CD4-positive, alpha-beta T cell treated with Interleukin-15 for 1 hour (primary cell): ENCODE measurements at places on chromosomes 11 and 22.

- no peak for DNase-seq
Observed at GRCh38 chr22:32327066-32327465, 30.6 kb upstream of the RFPL3 start.

- no peak for DNase-seq
Observed at GRCh38 chr22:27499121-27499520, 302.4 kb downstream of the MN1 start.

GRCh38 chr11:3995949-3996554, 98.5 kb upstream of the RRM1 start:
- no peak for DNase-seq

DNA sequence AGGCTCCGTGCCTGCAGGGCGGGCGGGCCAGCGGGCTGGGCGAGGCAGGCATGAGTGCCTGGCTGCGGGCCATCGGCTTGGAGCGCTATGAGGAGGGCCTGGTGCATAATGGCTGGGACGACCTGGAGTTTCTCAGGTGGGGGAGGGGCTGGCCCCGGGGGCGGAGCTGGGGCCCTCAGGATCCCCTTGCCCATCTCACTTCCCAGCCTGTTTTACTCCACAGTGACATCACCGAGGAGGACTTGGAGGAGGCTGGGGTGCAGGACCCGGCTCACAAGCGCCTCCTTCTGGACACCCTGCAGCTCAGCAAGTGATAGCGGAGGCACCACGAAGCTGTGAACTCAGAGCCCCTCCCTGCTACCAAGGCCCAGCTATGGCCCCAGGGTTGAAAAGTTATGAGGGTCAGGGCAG, 5.9 kb downstream of the PHOX2A start:
- peak; percentile 57 for DNase-seq

GRCh38 chr11:36513965-36514364, 3.9 kb upstream of the TRAF6 start:
- no peak for DNase-seq

DNA sequence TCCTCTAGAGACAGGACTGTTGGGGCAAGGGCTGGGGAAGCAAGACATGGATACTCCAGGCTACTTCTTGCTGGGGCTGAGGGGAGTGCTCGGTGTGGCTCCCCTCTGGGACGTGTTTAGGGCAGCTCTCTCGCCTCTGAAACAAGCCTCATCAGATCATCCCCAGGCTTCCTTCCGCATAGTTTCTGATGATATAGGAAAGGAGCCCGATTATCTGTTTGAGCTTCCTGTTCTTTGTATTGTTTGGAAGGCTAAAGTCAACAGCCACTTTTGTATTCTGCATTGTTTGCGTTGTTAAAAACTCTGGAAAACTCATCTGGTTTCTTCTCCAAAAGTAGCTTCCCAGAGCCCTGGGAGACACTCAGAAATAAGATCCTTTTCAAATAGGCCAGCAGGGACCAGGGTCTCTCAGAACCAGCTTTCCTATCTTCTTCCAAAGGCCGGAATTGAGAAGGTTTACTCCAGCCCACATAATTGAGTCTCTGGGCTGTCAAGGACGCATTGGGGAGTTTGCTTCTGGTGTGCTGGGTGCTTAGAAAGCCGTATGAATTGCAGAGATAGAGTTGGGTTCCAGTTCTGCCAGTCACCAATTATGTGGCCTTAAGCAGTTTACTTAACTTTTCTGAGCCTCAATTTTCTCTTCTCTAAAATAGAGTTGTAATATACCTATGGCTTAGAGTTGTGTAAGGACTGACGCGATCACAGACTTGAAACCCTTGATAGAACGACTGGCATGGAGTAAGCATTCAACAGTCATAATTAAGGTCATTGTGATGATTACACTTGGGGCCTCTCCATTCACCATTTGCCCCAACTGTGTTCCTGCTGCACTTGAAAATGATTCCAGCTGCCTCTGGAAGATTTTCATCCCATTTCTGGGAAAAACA, 19.1 kb downstream of the CD44 start:
- DNase-seq, result no peak

- DNase-seq, result no peak
Observed at GRCh38 chr11:130078080-130078479, 8.4 kb downstream of the APLP2 start.

- DNase-seq, result no peak
Observed at GRCh38 chr11:79897896-79898295, 457.1 kb upstream of the TENM4 start.

GRCh38 chr11:18329196-18329870, 7.0 kb downstream of the GTF2H1 start:
- no peak for DNase-seq

DNA sequence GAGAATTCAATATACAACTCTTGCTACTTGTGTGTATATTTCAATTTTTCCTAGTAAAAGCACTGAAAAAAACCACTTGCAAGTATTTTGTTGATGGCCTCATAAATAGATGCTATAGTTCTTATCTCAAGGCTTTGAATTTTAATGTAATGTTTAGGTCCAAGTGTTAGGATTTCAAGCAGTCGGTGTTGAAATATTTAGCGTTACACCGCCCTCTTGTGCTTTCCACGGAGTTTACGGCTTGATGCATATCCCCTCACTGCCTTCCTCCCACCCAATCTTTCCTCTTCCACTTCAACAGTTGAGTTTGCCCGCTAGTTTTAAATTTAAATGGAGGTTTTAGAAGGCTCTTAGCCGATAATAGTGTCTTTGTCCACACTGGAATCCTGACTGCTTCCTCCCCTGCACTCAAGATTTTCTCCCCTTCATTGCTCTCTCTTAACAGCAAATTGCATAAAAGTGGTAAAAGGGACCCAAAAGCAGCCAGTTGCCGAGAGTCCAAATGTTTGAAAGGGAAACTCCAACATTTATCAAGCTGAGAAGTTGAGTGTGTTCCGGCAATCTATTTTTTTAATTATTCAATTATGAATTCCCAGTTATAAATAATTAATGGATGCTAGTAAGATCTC, 25.9 kb upstream of the HTATIP2 start:
- no peak for DNase-seq

- DNase-seq, result peak; percentile 79
Observed at GRCh38 chr22:50247748-50248147, 2.9 kb upstream of the TUBGCP6 start.

- DNase-seq, result no peak
Observed at GRCh38 chr11:6414874-6415328, 4.0 kb downstream of the APBB1 start.

- DNase-seq, result no peak
Observed at GRCh38 chr11:132907651-132908413, 624.5 kb downstream of the OPCML start.

GRCh38 chr11:114068327-114068726, 8.8 kb downstream of the ZBTB16 start:
- no peak for DNase-seq

DNA sequence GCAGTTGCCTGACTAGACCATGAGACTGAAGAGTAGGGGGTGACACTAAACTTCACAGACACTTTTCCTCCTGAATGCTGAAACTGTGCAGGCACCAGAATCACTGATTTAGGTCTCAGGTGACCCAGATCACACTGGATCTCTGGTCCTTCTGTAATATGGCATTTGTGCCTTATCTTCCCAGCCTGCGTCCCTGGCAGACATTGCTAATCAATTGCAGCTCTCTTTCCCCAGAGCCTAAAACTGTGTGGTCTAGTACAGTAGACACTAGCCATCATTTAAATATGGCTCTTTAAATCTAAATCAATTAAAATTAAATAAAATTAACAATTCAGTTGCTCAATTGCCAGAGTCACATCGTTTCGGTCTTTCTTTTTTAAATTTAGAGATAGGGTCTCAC, 17.8 kb upstream of the MYEOV start:
- no peak for DNase-seq

DNA sequence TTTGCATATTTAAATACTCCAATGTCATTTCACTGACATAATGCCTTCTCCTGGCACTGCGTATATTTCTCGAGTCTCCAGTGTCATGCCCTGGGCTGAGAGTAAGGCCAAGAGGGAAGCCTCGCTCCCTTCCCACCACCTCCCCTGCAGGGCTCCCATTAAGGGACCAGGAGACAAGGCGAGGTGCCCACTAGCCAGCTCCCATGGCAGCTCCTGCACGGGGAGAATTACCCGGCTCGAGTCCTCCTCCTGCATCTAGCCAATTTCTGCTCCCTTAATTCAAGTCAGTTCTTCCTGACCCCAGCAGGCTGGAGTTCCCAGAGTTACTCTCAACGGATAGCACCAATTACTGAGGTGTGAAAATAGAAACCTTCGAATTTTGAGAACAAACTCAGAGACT, 31.9 kb downstream of the OPCML start:
- no peak for DNase-seq

DNA sequence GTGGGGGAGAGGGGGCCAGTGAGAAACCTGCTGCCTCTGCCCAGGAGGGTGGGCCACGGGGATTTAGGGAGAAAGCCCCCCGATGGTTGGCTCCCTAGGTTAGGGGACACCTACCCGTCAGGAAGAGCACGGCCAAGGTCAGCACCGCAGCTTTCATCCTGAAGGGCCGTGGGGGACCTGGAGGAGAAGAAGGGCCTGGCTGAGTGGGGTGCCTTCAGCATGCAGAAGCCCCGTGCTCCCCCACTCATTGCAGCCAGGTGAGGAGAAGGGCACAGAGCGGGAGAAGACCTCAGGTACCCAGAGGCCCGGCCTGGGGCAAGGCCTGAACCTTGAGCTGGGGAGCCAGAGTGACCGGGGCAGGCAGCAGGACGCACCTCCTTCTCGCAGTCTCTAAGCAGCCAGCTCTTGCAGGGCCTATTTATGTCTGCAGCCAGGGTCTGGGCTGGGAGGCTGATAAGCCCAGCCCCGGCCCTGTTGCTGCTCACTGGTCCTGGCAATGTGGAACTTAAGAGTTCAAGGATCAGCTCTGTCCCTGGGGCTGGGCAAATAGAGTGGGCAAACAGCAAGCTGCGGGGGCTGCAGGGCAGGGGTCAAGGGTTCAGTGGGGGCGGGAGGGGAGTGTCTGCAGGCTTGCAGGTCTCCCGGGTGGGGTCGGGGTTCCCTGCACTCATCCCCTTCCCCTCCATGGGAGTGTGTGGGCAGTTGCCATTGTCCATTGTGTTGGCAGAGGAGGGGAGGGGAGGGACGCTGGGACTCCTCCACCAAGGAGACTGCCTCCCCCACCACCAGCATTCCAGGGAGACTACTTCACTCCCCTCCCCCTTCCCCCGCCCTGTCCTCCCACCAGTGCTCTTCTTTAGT, at the start of gene APOA1:
Gene APOA1, minus strand, starts transcription at position 392 of the 861 bp plus-strand sequence. Its CDS starts 235 bp downstream, at position 157.
- DNase-seq, result no peak

GRCh38 chr11:69337211-69337721, 43.3 kb downstream of the MYEOV start:
- DNase-seq, result no peak

DNA sequence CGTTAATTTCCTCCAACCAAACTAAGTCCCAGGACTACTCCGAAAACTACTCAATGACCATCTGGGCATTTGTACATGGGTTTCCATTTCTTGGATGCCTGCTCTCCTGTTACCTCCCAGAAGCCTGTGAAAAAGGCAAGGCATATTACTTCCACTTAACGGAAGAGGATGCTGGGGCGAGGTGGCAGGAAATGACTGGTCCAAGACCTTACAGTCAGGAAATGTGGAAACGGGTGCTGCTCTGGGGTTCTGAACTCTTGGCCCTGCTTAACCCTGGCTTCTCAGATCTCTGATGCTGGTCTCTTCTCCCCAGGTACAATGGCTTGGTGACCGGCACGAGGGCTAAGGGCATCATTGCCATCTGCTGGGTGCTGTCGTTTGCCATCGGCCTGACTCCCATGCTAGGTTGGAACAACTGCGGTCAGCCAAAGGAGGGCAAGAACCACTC, 12.9 kb downstream of the ADORA2A start:
- peak; percentile 64 for DNase-seq

GRCh38 chr11:3808861-3809623, 682 bp downstream of the PGAP2 start:
- DNase-seq, result peak; percentile 60

DNA sequence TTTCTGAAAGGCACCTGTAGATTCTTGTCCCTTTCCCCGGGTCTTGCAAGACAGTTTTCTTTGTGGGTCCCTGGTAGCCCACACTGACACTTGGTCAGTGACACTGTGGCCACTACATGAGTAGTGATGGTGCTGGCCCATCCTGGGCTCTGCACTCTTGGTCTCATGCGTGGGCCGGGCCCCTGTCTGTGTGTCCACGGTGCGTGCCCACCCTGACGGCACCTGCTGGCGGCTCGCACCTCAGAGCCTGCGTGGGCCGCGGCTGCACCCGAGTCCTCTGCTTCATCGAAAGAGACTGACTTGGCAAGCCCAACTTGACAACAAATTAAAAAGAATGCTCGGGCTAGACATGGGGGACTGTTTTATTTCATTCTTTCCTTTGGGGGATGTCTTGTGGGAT, 37.5 kb downstream of the ADAMTS15 start:
- no peak for DNase-seq

DNA sequence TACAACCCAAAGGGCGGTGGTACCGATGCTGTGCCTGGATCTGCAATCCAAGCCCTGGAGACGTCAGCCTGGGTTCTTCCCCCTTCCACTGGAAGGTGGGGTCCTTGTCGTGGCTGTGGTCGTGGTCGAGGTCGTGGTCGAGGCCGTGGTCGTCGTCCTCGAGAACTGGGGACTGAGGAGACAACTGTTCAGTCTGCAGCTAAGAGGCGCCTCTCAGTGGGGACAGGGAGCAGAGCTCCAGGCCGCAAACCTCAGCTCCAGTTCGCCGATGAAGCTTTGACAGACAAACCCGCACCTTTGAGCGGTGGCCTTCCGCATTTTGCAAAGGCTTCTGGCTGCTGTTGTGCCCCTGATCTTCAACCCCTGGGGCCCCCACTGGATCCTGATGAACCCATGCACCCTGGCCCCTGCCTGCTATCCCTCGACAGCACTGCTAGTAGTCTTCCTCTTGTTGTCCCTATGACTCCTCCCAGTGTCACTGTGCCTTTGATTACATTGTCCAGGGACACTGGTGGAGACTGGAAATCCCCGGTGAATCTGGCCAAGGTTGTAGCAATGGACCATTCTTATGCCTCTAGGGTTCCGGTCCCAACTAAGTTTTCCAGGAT, 1.5 kb downstream of the KDM4F start:
- DNase-seq, result no peak

DNA sequence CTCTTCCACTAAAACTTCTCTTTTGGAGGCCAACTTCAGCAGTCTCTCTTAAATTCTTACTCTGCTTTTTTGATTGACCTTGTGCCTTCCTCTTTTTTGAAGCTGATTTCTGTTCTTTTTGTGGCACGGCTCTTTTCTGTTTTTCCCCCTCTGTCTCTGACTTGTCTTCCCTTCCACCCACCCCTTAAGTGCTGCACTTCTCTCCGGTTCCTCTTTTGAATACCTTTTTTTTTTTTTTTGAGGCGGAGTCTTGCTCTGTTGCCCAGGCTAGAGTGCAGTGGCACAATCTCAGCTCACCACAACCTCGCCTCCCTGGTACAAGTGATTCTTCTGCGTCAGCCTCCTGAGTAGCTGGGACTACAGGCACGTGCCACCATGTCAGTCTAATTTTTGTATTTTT, 211.9 kb downstream of the BLID start:
- peak; percentile 24 for DNase-seq

DNA sequence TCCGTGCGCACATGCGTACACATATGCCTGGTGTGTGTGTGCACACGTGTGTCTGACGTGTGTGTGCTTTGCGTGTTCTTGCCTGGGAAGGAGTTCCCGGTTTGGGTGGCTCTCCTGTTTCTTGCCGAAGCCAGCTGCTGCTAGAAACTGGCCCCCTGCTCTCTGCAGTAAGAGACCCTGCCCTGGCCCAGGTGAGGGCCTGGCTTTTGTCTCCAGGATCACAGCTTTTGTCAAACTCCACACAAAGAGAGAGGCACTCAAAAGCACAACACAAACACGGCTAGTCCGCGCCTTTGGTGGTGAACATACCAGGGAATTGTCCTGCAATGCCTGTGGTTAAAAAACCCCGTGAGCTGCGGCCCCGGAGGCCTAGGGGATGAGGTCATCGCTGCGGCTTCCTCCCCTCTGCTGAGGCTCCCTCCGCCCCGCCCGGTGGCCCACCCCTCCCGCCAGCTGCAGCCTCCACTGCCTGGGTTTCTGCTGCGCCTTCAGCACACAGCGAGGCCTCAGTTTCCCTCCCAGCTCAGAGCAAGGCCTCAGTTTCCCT, 88.9 kb downstream of the KCNQ1 start:
- peak; percentile 69 for DNase-seq
